ENCODE measurements at places on chromosomes 6 and 20.

DNA sequence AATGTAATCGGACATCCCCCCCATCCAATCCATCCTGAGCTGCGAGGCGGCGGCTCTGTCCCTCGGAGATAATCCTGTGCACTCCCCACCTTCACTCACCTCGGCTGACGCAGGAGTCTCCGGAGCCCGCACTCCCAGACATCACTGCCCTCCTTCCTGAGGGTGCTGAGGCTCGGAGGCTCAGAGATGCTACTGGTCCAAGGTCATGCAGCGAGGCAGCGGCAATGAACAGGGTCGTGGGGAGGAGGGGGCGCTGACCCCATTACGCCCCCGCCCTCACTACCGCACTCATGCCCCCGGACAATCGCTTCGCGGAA, 485 bp downstream of the ADISSP start:
- no peak for DNase-seq

- DNase-seq: no peak
These were observed 6.1 kb downstream of the COL21A1 start for GRCh38 chr6:56241124-56241802.

DNA sequence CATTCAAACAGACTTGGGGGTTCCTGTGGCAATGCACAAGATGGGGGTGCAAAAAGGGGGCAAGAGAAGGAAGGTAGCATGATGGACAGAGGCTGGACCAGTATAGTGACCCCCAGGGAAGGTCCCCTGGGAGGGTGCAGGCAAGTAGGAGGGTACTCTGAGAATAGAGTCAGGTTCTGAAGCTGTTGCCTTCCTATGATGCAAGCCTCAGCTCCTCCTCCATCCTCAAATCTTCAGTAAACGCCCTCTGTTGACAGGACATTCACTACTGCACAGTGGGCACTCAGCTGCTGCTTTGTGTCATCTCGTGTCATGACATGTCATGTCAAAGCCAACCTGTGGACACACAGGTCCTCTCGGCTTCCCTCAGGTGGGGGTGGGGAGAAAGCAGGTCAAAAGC, 5.8 kb upstream of the SDCBP2 start:
- no peak for DNase-seq

- DNase-seq: no peak
These were observed 96.2 kb upstream of the MPC1 start for GRCh38 chr6:166478782-166479592.

DNA sequence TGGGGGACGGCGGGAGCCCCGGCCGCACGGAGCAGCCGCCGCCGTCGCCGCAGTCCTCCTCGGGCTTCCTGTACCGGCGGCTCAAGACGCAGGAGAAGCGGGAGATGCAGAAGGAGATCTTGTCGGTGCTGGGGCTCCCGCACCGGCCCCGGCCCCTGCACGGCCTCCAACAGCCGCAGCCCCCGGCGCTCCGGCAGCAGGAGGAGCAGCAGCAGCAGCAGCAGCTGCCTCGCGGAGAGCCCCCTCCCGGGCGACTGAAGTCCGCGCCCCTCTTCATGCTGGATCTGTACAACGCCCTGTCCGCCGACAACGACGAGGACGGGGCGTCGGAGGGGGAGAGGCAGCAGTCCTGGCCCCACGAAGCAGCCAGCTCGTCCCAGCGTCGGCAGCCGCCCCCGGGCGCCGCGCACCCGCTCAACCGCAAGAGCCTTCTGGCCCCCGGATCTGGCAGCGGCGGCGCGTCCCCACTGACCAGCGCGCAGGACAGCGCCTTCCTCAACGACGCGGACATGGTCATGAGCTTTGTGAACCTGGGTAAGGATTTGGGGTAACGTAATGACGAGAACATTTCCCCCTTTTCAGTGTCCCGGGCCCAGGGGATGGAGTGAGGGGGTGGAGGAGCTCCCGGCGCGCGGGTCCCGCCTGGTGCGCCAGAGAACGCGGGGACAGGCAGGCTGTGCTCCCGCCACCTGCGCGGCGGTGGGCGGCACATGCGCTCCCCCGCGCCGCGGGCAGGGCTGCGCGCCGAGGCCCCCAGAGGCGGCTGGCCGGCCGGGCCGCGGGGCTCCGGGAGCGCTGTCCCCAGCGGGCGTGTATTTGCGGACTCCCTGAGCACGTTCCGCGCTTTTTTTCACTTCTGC, 1.4 kb downstream of the BMP6 start:
- DNase-seq: no peak

GRCh38 chr6:88916615-88917208, 46.7 kb downstream of the RNGTT start:
- no peak for DNase-seq

GRCh38 chr20:54255157-54255556, 47.3 kb downstream of the PFDN4 start:
- DNase-seq: no peak

- no peak for DNase-seq
These were observed 49.6 kb downstream of the ATXN1 start for GRCh38 chr6:16711546-16712254.

DNA sequence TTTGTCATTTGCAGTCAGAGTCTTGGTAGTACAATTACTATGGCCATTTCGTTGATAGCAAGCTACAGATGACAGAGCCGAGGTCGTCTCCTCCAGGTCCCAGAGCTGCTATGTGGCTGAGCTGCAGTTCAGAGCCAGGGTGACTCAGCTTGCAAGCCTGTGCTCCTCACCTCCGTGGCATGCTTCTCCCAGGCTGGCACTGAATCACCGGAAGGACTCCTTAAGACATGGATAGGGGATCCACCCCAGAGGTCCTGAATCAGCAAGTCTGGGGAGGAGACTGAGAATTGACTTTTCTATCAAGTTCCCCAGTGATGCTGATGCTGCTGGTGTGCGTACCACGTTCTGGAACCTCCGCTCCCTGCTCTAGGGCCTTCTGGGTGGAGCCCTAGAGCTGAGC, 291.2 kb downstream of the CDH26 start:
- DNase-seq: no peak

DNA sequence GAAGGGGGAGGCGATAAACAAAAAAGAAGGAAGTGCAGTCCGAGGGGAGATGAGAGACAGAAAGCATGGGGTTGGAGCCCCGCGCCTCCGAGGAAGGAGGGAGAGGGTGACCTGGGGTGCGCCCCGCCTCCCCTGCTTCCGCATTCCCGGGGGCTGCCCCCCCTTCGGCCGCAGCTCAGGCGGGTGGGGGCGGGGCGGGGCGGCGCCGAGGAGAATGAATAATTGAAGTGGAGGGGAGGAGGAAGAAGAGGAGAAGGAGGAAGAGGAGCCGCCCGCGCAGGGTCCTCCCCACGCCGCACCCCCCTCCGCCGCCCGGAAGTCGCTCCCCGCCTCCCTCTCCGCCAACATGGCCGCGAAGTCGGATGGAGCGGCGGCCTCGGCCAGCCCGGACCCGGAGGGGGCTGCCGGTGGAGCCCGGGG, at the start of gene XKR7:
Gene XKR7, plus strand, starts transcription at position 322 of the 420 bp plus-strand sequence. Its CDS starts 25 bp downstream, at position 347.
- DNase-seq: no peak

DNA sequence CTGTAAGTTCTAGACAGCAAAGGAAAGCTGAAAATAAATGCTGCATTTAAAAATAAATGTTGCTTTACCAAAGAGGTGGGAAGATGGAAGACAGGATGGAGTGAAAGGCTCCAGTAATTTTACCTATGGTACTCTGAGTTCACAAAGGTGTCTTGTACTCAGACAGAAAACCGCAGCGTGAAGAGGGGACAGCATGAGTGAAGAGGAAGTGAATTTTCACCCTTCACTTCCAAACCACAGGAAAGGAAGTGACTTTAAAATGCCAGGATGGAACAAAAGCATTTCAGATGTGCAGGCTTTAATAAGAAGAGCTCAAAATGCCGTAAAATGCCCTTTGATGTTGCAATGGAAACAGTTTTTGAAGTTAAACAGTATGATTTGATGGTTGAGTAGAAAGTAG, 91.2 kb upstream of the TINAG start:
- no peak for DNase-seq

DNA sequence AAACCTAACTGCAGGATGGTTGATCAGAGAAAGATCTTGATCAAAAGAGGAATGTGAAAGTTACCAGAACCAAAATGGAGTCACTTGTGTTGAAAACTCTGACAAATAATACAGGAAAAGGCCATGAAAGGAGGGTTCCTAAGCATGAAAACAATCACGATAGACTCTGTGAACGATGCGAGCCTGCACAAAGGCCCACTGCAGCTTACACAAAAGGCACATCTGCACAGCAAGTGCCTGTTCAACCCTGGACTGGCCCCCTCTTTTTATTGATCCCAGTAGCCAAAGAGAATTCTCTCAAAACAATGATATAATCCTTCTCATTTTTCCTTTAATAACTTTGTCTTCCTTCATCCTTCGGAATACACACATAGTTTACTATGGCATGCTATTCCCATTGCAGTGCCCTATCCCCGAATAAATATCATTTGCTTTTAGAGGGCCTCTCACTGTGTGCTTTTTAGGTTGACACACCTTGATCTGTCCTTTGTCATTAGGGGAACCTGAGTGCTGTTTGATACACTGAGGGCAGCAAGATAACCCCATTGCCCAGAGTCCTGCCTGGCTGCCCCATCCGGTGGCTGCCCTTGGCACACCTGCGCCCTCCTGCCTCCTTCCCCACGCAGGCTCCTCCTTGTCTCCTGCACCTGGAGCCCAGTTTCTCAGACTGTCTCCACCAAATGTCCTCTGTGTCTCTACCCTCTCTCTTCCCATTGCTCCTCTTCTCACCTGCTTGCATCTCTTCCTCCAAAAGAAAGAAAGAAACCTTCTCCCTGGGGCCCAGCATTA, 98.3 kb upstream of the FRMD1 start:
- no peak for DNase-seq

GRCh38 chr6:77457720-77458349, 5.5 kb downstream of the HTR1B start:
- no peak for DNase-seq

Measured in activated naive CD4-positive, alpha-beta T cell (primary cell).